ENCODE measurements at places on chromosomes 5 and 9.

DNA sequence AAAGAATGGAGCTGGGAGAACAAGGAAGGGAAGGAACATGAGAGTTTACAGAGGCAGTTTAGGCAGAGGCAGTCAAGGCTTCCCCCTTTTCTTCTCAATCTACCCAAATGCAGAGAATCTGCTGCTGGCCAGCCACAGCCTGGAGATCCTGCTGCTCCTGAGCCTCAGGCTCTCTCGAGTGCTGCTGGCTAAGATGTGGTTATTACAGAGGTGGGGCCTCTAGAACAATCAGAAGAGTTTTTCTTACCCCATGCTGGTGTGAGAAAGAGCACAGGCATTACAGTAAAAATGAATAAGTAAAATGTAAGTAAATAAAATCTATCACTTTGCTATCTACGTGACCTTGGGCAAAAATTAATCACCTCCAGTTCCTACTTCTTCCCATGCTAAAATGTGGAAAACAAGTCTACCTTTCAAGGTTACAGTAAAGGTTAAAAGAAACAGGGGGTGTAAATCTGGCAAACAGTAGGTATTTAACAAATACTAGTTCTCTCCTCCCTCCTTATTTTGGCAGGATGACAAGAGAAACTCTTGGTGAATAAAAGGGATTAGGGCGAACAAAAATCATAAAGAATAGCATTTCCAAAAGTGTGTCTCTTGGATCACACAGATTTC lies 31.1 kb downstream of the FBXW11 start:
- DNase-seq: no peak

DNA sequence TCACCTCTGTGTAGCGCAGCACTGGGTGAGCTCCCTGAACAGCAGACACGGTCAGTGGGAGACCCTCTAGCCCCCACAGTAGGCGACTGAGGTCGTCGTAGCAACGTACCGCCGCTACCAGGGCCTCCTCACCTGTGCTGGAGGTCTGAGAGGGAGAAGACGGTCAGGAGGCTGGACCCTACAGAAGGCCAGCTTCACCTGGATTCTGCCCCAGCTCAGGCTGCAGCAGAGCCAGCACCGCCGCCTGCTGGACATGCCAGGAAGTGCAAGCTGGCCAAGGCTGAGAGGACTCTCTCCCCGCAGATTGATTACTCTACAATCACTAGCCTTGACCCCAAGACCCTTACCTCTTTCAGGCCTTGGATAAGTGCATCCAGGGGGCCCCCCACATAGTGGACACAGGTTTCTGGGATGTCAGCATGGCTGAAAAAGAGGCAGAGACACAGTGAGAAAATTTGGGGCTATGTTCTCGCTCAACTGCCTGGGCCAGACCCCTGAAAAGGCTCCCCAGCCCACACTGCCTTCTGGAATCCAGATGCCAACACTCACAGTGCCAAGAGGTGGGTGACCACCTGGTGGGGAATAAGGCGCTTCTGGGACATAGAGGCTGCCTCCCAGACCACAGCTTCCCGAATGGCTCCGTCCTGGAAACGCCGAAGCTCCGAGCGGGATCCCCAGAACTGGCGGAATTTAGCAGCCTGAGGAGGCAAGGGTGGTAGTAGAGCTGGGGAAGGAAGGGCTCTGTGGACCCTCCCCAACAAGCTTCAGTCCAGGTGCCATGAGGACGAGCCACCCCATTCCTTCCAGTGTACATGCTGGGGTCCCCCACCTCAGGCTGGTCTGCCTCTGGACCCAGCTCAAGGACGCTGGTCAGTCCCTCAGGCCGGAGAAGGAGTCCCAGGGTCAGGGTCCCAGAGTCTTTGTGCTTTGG lies 6.9 kb downstream of the NOL6 start:
- peak; percentile 61 for DNase-seq

DNA sequence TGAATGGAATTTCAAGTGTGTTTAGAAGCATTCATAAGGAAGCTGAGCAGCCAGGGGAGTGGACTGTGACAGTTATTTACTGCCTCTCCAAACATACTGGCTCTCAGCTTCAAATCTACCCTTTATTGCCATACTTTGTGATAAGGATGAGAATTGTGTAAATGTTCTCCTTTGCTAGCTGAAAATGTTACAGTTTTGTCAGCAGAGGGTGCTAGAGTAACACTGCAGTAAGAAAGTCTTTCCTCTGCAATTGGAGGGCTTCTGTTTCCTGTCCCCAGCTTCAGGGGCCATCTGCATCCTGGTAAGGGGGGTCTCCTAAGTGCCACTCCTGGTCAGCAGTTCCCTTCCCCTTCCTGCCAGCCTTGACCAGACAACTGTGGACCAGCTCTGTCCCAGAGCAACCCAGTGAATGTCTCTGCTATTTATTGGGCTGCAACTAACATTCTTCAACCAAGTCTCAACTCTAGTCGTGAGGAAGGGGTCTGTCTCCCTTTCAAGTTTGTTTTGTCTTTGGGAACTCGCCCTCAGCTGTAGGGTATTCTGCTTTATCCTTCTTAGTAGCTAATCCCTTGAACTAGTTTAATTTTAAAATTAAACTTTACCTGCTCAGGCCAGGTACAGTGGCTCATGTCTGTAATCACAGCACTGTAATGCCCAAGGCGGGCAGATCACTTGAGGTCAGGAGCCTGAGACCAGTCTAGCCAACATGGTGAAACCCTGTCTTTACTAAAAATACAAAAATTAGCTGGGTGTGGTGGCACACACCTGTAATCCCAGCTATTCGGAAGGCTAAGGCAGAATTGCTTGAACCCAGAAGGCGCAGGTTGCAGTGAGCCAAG lies 45.3 kb downstream of the RAPGEF6 start:
- peak; percentile 67 for DNase-seq

DNA sequence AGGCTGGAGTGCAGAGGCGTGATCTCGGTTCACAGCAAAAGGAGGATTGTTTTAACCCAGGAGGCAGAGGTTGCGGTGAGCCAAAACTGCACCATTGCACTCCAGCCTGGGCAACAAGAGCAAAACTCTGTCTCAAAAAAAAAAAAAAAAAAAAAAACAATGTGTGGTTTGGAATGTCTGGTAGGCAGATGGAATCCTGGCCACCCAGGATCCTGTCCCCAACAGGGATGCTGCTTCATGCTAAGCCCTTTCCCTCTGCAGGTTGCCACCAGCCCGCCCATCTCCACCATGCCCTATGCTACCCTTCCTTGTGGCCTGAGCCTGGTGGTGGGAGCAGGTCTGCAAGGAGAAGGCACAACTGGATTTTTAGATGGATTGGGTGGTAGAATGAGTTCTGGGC lies 129.7 kb upstream of the HAND1 start:
- no peak for DNase-seq

GRCh38 chr9:17793713-17794622 lies 215.1 kb downstream of the SH3GL2 start:
- peak; percentile 13 for DNase-seq

GRCh38 chr5:137122558-137122957 lies 376.6 kb downstream of the SPOCK1 start:
- DNase-seq: no peak

DNA sequence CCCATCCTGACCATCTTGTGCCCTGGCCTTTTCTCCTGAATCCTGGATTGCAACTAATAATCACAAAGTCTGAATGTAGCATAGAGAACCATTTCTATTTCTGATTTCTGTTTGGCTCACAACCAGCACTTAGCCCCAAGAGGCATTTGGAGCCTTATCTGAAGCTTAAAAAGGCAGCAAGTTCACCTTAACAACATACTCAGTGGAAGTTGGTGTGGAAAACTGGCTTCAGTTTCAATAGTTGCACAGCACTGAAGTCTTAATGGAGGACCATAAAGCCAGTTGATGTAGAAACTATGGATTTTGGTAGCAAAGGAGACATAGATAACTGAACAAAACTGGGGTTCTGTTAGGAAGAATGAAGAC lies 574.1 kb downstream of the PSAT1 start:
- DNase-seq: no peak

DNA sequence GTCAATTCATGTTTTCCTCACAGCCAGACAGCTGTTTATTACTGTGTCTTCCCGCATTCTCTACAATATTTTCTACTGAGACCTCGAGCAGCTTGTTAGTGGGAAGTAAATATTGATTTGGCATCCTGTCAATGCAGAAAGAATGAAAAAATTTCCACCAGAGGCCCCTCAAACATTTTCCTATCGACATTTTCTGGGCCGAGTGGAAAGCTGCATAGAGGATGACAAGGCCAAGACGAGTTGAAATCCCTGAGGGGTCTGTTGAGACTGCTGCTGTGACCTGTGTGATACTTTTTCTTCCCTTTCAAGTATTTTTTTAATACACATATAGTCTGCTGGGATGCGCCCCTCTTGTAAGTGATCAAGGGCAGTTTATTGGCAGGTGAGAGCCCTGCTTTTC lies 91.4 kb upstream of the SH3GL2 start:
- DNase-seq: no peak

- DNase-seq: no peak
These were observed 77.4 kb downstream of the PHF2 start for GRCh38 chr9:93653760-93654159.

DNA sequence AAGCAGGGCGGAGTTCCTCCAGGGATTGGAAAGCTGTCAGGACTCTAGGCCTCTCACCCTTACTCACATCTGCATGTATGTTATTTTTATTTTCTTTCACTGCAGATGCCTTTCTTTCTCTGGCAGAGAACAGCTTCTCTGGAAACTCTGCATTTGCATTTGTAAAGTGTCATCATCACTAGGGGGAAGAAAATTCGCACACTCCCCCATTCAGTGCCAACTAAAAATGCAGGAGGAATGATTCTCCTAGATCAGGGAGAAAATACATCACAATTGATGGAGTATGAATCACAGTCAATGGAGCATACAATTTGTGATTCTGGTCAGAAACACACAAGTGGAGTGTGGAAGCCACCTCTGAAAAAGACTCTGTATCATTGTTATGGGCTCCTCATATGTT lies 351.4 kb upstream of the FTMT start:
- DNase-seq: no peak

GRCh38 chr9:133656211-133657119 lies 20.3 kb downstream of the DBH start:
- DNase-seq: peak; percentile 2

DNA sequence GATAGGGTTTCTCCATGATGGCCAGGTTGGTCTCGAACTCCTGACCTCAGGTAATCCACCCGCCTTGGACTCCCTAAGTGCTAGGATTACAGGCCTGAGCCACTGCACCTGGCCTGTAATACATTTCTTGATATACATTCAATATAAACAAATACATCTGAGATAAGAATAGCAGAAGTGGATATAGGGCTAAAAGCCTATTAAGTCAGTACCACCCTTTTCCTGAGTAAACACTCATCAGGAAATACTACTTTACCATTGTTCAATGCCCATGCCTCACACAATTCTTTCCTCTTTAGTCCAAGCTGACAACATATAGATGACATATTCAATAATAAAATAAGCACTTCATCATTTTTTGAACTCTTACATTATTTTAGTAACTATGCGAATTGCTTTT lies 64.8 kb downstream of the MRPS27 start:
- no peak for DNase-seq

GRCh38 chr5:97297063-97297703 lies 114.1 kb upstream of the RIOK2 start:
- DNase-seq: peak; percentile 65

GRCh38 chr5:91288118-91288916 lies 94.8 kb downstream of the ARRDC3 start:
- no peak for DNase-seq

GRCh38 chr9:98995059-98995671 lies 51.5 kb downstream of the COL15A1 start:
- DNase-seq: no peak

DNA sequence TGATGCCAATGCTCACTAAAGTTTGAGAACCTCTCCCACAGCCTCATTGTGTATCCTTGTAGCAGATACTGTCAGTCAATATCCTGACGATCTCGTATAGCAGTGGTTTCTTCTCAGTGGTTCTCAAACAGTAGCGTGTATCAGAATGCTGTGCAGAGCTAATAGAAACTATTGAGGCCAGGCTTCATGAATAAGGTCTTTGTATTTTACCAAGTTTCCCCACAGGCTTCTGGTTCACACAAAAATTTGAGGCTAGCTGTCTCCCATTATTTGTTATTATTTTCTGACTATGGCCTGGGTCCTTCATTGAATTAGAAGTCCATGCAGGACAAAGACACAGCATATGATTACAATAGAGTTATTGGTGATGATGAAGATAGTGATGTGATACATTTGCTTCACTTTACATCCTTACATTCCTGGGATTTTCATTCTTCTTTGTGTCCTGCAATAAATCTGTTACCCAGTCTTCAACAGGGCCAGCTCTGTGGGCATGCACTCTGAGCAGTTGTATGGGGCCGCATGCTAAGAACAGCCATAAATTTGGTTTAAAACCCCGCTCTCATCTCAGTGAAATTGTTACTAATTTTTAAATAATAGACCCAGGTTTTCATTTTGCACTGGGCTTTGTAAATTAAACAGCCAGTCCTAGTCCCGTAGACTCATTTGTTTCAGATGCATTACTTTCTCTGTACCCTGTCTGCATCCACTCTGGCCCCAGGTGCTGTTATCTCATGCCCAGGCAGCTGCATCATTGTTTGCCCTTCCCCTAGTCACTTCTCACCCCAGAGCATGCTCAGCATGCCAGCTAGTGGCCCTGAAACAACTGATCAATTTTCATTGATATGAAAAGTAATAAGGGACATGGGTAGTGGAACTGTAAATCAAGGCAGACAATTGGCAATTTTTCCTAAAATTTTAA lies 199.9 kb upstream of the PIK3R1 start:
- DNase-seq: no peak

DNA sequence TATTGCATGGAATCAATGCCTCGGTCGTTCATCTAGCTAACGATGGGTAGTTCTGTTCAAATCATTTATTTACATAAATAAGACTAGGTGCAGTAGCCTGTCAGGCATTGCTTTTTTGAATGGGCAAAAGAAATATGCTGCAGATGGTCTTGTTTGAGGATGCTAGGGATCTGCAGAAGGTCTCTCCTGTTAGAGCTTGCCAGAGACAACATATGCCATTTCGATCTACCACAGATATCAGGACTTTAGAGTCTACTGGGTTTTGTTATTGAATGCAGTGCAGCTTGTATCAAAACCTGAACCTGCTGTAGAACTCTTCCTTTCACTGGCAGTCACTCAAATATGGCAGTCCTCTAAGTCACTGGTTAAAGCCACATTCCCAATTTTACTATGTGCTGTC lies 381.1 kb upstream of the CDH10 start:
- no peak for DNase-seq

DNA sequence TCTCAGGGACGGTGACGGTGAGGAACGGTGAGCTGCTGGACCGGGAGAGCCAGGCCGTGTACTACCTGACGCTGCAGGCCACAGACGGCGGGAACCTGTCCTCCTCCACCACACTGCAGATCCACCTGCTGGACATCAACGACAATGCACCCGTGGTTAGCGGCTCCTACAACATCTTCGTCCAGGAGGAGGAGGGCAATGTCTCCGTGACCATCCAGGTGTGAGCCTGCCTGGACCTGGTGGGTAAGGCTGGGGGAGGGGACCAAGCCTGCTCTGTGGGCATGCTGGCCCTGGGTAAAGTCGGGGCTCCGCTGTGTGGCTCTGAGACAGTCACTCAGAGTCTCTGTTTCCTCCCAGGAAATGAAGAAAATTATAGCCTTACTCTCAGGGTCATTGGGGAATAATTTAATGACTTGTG lies 29.3 kb downstream of the CDHR2 start:
- peak; percentile 66 for DNase-seq

Measured in GM12865 (cell line).